NCI-H2081 treated with DMSO at 0.1 percent for 48 hours (cell line): ENCODE measurements at places on chromosomes 7 and 10.

GRCh38 chr10:12489806-12490205 lies 140.5 kb downstream of the CAMK1D start:
- no peak for DNase-seq

GRCh38 chr7:20229646-20230500 lies 12.7 kb upstream of the MACC1 start:
- no peak for DNase-seq

- no peak for DNase-seq
Observed at GRCh38 chr7:134752006-134752760, 27.3 kb upstream of the CALD1 start.

DNA sequence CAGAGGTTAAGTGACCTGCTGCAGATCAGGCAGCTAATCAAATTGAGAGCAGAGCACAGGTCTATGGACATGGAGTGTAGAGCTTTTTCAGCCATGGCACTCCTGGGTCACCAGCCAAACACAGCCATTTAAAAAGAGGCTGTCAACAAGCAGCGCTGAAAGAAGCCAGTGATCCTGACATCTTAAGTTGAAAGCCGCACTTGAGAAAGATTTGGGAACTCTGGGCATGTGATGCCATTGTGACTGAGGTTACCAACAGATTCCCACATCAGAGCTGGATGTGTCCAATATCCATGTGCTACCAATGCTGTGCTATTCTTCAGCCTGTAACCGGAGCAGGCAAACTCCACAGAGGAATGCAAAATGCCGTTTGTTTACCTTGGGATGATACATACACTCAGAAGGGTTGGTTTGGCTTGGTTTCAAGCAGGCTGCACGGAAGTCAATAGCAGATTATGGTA lies 56.2 kb upstream of the ABLIM1 start:
- no peak for DNase-seq

DNA sequence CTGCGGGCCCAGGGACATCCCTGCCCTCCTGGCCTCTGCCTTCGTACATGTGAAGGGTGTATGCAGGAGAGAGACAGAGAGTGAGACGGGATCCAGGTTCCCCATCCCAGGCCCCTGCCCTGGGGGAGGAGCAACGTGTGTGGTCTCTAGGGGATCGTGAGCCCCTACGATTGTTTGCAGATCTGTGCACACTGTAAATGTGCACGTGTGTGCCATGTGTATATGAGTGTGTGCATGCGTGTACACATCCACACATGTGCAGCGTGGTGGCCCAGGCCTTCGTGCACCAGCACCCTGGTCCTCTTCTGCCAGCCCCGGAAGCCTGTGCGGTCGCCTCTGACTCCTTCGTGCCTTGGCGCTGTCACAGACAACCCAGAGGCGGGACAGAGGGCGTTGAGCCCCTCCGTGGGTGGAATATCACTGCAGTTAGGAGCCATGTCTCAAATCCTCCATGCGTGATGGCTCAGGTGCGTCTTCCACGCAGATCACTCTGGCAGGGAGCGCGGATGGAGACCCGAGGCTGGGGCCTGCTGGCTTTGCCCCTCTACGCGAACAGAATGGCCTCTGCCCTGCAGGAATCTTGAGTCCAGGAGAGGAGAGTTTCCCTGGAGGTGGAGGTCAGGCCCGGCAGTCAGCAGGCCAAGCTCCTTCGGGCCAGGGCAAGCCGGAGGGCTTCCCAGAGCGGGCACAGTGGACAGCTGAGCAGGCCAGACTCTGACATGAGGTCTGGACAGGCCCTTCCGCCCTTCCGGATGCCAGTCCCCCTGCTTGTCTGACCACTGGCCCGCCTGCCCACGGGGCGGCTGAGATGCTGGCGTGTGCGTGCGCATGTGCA lies 97.5 kb downstream of the UNCX start:
- DNase-seq, result no peak

DNA sequence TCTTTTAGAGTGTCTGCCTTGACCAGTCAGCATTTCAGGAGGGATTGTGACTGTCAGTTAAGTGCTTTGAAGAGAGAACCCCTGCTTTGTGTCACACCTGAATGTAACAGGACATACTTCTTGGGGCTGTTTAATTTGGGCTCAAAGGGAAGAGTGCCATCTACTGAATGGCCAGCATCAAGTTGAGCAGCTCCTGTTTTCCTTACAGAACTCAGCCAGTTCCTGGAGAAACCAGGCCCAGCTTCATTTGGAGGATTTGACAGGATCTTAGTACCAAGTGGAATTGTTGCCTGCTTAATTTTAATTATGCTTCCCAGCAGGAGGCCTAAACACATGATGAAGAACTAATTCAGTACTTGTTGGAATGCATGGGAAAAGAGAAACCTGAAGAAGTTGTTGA lies 8.3 kb downstream of the ADD3 start:
- no peak for DNase-seq

DNA sequence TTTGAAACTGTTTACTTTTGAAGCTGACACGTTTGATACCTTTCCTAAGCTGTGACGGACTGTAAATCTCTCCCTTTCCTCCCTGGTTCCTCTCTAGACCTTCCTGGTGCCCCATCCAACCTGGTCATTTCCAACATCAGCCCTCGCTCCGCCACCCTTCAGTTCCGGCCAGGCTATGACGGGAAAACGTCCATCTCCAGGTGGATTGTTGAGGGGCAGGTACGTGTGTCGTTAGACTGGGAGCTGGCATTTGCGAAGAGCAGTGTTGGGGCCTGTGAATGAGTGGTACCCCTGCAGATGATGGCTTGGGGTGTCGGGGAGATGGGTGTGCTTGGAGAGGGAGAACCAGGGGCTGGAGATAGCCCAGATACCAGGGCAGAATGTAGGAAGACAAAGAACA lies 602.7 kb upstream of the FOXK1 start:
- DNase-seq, result no peak

DNA sequence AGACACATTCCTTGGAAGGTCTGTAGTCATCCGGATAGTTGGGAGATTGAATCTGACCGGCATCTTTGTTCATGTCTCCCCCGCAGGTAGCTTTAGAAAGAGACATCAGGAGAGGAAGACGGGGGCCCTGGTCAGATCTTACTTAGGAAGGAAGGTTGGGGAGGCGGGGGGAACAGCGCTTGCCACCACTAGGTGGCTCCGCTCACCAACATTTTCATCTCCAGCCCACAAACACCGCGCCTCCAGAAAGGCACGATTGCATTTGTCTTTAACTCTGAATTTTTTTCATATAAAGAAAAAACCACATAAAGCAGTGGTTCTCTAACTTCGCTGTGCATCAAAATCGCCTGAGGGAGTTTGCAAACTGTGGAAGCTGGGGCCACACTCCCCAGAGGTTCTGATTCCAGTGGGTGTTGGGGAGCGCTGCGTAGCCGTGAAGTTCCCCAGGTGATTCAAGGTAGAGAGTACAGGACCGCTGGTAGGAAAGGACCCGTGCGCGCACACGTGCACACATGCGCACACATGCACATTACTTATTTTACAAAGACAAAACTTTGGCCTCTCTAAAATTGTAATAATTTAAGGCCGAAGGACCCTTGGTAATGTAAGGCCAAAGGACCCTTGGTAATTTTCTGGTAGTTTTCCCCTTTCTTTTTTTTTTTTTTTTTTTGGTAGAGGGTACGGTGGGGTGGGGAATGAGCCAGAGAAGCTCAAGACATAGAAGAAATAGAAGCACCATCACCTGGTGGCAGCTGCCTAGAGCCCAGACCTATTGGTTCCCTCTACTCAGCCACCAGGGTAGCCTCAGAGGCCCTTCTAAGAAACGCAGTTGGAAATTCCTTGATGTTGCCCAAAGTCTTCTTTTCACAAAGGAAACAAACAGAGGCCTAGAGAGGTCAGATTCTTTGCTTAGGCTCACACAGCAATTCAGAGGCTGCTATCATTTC lies 37.4 kb upstream of the OPALIN start:
- no peak for DNase-seq

DNA sequence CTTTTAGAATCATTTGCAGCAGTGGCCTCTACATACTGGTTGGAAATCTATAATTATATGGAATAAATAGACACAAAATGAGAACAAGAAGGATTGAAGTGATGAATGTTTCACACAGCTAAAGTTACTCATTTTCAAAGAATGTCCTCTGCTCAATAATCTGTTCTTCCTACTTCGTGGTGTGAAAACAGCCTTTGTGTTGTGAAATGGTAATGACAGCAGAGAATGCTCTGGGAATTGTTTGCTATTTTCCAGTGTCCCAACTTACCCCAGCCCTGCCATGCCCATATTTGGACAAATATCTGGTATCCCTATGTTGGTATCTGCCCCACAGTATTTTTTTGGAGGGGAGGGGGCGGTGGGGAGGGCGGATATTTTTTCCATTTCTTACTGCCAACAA lies 130.4 kb downstream of the GLI3 start:
- no peak for DNase-seq
